ENCODE measurements at places on chromosomes 6 and 20.

DNA sequence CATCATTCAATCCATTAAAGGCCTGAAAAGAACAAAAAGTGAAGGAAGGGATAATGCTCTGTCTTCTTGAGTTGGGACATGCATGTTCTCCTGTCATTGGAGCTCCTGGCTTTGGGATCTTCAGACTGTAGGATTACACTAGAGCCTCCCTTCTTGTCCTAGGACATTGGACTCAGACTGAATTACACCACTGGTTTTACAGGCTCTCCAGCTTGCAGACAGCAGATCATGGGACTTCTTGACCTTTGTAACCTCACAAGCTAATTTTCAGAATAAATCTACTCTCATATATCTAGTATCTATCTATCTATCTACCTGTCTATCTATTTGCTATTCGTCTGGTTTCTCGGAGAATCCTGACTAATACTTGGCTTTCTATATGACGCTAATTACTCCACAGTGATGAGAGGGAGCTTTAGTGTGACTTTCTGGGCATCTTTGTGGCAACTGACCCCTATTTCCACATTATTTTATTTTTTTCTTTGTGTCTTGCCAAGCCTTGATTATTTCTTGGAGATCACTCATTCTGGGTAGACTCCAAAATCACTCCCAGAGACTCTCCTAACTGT, 151.9 kb upstream of the ZNF184 start:
- no peak for DNase-seq

DNA sequence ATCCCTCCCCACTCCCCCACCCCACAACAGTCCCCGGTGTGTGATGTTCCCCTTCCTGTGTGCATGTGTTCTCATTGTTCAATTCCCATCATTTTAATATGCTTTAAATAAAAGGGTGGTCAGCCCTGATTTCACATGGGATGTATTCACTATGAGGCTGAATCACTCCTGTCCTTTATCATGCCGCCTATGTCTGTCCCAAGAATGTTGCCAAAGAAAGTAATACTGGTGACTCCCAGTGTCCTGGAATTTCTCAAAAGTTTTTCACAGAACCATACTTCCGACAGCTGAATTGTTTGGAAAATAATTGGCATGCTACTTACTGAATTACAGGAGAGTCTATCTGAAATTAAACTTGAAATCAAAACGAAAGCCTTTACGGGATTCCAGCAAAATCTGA, 217.7 kb downstream of the HAO1 start:
- no peak for DNase-seq

GRCh38 chr20:41733151-41733550, 115.0 kb upstream of the CHD6 start:
- no peak for DNase-seq

- DNase-seq = no peak
These were observed 113.4 kb downstream of the FAM50B start for GRCh38 chr6:3962291-3963280.

DNA sequence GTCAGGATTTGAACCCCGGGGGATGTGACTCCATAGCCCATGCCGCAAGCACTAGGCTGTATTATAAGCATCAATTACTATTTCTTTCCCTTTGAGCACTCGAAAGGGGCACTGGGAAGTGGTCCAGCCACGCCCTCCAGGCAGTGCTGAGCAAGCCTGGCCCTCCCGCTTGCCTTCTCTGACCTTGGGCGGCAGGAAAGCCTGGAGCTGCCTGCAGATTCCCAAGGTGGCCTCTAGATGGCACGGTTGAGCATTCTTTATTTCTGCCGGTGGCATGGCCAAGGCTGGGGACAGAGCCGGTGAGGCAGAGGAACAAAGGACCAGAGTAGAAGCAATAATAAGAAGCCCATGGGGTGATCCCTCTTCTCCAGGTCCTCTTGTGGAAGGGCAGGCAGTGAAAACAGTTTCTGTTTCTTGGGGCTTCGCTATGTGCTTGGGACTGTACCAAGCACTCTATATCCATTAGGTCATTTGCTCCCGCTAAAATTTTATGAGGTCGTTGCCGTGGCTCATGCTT, 32.0 kb downstream of the ARHGAP40 start:
- peak; percentile 72 for DNase-seq

DNA sequence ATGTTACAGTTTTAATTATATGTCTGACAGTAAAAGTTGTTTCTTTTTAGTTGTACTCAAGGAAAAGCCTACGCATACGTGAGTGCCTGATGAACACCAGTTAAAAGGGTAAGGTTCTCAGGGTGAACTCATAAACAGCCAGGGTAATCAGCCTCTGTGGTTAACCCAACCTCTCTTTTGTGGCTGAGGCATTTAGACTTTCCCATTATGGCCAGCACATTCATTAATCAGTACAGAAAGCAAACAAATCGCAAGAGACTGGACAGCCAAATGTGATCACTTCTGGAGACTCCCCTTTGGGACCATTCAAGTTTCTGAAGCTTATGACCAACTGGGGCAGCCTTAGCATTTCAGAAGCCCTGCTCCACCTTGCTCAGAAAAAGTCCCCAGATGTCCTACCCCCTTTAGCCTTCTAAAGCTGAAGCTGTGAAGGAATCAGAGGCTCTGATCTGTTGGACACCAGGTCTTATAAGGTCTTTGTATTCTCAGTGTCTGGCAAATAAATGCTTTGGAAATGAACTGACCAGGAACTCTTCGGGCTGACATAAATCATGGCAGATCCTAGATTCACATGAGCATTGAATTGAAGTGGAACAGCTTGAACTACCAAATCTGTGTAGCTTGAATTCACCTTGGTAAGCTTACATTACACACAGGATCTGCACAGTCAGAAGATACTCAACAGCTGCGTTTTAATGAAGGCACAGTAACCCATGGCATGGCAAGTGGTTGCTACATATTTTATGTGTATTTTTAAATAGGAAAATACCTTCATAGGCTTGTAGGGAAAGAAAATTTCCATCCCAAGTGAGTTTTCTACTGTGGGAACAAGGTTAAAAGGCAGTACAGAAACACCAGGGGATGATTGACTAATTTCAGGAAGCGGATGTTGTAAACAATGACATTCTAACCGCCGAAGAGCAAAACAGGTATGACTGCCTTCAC, 18.7 kb downstream of the IL20RA start:
- no peak for DNase-seq
